Right kidney (tissue), 9 donors: ENCODE measurements at places on chromosomes 12 and 14.
A peak's percentile ranks its signal among the peaks of the same experiment; 100 is the strongest.

DNA sequence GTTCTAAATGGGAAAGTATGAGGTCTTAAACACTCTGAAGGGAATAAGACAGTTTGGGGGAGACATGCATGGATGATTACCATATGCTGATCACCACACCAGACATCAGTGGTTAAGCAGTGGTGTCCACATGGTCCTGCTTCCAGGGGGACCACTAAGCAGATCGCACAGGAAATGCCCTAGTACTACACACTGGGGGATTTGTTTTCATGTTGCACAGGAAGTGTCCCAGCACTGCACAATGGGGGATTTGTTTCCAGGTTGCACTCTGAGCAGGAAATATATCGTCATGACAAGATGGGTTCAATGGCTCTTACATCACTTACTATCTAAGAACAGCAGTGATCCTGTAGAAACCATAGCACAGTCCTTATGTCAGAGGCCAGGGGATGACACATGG is 245.5 kb downstream of the BCL11B start:
- DNase-seq = no peak

GRCh38 chr14:23916446-23916845 is 37.1 kb upstream of the DHRS4 start:
- DNase-seq = no peak

DNA sequence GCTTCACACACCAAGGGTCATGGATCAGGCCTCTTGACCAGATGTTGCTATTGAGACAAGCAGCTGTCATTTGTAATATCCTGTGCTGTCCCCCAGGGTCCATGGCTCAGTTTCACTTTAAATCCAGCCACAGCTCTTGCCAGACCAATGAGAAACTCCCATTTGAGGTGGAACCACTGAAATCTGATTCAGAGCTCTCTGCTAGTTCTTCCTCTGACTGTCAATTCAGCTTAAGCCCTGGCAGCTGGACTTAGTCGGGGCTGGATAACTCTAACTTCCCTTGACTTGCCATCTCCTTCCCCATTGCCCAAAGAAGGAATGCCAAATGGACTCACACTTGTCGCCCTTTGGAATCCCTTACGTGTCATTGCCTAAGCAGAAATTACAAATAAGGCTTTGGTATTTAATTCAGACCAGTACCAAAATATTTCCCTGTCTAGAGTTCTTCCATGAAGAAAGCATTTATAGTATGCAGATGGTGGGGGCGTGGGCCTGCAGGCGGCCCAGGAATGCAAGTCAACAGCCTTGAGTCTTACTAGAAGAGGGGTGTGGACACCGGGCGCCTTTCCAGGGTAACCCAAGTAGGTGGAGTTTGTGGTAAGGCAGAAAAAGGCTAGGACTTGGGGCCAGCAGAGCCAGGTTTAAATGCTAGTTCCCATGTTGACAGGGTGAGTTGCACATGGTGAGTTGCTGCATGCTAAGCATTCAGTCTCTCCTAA is 96.9 kb upstream of the TMPO start:
- peak; percentile 37 for DNase-seq

GRCh38 chr12:50387487-50387886 is 8.9 kb downstream of the FAM186A start:
- no peak for DNase-seq

DNA sequence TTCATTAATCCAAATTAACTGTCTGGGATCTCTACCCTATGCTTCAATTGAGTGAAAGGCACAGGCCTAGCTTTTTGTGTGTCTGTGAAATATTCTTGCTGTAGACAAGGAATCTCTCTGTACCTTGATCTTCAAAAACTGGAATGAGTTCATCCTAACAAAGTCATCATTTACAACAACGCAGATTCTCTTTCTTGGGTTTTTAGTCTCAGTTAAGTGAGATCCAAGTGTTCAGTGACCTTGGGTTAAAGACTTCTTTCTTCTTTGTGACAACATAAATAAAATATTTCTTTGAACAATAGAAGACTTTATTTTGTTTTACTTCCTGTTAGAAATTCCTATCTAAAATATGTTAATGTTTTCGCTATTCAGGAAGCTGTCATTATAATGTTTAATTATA is 192.2 kb upstream of the LMNTD1 start:
- no peak for DNase-seq

DNA sequence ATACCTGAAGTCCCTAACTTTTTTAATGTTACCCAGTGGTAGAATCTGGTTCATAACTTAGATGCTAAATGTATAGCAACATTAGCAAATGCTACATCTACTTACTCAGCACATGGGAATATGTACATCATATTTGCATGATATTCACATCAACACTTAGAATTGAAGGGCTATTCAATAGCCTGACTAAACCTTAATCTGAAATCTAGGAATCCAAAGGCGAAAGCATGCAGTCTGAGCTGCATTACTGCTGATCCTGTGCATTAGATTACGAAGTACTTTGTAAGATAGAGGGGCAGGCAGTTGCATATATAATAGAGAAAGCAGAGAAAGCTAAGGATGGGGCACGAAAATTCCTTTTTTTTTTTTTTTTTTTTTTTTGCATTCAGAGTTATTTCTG is 40.4 kb downstream of the SLC38A4 start:
- DNase-seq = no peak

DNA sequence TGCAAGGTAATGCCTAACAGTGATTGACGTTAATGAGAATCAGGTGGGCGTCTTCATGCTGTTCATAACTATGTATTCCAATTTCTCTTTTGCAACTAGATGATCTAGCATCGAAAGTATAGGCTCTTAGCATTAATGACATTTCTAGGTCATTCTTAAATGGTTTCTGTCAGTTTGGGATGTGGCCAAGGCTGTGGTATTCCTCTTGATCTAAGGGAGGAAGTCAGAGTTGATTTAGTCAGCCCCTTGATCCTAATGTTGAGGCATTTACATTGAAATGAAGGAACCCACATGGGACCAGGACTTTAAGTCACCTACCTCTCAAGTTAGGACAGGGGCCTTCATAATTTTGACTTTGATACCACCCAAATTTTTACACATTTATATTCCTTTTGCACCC is 448.1 kb downstream of the NPAS3 start:
- DNase-seq = no peak

DNA sequence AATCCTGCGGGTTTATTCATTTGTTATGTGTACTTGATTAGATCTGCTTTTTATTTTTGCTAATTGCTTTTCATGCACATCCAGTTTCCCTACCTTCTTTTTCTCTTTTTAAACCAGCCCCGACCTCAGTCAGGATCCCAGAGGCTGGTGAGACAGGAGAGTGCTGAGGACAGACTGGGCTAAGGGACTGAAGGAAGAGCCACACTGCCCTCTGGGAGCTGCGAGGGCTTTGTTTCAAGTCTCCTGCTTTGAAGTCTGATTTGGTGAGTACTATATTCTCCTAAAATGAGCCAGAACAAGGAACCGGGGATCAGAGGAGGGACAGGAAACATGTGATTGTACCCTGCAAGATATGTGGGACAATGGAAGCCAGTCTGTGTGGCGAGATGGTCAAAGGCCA is 23.9 kb downstream of the PRICKLE1 start:
- DNase-seq = no peak

DNA sequence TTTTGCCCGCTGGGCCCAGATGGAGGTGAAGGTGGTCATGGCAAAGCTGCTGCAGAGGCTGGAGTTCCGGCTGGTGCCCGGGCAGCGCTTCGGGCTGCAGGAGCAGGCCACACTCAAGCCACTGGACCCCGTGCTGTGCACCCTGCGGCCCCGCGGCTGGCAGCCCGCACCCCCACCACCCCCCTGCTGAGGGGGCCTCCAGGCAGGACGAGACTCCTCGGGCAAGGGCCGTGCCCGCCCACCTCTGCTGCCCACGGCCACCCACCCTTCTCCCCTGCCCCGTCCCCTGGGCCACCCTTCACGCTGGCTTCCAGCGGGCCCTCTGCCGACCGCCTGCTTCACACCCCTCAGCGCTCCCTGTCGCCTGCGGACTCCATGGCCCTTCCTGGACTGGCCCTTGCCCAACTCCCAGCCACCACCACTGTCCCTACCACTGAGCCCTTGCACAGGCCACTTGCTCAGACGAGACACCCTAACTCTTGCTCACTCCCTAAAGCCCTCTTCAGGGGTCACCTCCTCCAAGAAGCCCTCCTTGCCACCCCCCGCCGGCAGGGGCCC is 42.5 kb downstream of the CYP46A1 start:
- no peak for DNase-seq

GRCh38 chr12:108980831-108981618 is 39.8 kb downstream of the SVOP start:
- no peak for DNase-seq

GRCh38 chr12:5807090-5807414 is 138.0 kb downstream of the ANO2 start:
- no peak for DNase-seq

DNA sequence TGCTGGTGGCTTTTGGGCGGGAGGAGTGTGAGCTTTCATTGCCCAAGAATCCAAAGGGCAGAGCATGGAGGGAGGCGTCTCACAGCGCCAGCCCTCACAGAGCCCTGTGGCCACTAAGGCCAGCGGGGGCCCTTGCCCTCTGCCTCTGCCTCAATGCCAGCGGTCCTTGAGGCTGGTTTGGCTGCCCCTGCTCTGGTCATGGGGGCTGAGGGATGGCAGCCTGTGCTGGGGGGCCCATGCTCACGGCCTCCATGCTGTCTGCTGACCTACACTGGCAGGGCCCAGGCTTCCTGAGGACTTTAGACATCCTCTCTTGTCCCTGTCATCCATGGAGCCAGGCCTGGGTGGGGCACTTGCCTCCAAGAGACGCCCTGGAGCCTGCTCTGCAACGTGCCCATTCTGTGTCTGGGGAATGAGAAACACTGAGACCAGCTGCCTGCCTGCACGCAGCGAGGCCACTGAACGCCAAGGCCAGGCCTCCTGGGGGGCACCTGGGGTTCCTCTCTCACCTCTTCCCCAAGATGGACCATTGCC is 143.4 kb downstream of the KIF26A start:
- no peak for DNase-seq

DNA sequence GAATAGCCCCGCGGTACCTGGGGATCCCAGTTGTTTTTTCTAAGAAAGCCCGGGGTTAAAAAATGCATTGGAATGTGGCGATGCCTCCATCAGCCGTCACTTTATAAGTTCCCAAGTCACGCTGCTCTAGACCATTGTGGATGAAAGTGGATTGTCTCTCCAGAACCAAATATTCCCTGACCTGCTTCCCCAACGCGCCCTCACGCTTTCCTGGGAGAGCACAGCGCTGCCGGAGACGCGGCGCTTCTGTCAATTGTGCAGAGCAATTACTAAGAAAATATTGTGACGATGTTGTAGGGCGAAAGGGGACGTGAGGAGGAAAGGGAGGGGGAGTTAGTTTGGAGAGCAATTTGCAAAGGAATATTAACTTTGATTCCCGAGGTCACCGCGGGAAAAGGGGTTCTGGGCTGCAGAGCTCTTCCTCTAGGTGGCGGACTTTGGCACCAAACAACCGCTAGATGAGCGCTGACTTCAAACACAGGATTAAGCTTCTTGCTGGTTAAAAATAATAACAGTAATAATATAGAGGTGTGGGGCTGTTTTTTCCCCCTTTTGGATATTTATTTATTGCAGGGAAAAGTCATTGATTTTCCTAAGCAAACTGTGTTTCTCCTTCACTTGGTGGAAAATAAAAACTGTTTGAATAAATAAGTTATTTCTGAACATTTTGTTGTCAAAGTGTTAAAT is 9.6 kb upstream of the FOXG1 start:
- peak; percentile 59 for DNase-seq

- DNase-seq = peak; percentile 9
Observed at GRCh38 chr12:51817027-51817953, 31.2 kb downstream of the FIGNL2 start.

GRCh38 chr12:26121323-26122060 is 3.3 kb downstream of the BHLHE41 start:
- no peak for DNase-seq

GRCh38 chr12:75481013-75481705 is 604 bp downstream of the GLIPR1 start:
- no peak for DNase-seq

DNA sequence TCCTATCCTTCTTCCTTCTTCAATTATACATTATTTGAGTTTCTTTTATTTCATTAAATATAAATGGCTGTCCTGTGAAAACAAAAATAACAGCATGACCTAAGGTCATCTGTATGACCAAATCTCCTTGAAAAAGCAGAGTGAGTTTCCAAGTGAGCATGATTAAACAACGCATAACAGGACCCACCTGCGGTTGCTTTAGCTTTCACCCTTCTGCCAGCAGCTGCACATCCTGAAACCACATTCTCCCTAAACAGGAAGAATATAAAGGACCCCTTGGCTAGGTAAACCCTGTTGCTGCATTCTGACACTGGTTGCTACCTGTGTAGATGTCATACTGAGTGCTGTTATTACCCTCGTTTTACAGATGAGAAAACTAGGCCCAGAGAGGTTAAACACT is 42.8 kb upstream of the CPM start:
- DNase-seq = no peak

GRCh38 chr12:105841840-105842239 is 296.9 kb downstream of the NUAK1 start:
- peak; percentile 20 for DNase-seq

- no peak for DNase-seq
Observed at GRCh38 chr12:132447327-132447720, 42.6 kb upstream of the FBRSL1 start.

GRCh38 chr12:31122481-31122880 is 48.8 kb downstream of the DDX11 start:
- DNase-seq = no peak

GRCh38 chr12:84772281-84772680 is 140.3 kb downstream of the SLC6A15 start:
- DNase-seq = no peak

DNA sequence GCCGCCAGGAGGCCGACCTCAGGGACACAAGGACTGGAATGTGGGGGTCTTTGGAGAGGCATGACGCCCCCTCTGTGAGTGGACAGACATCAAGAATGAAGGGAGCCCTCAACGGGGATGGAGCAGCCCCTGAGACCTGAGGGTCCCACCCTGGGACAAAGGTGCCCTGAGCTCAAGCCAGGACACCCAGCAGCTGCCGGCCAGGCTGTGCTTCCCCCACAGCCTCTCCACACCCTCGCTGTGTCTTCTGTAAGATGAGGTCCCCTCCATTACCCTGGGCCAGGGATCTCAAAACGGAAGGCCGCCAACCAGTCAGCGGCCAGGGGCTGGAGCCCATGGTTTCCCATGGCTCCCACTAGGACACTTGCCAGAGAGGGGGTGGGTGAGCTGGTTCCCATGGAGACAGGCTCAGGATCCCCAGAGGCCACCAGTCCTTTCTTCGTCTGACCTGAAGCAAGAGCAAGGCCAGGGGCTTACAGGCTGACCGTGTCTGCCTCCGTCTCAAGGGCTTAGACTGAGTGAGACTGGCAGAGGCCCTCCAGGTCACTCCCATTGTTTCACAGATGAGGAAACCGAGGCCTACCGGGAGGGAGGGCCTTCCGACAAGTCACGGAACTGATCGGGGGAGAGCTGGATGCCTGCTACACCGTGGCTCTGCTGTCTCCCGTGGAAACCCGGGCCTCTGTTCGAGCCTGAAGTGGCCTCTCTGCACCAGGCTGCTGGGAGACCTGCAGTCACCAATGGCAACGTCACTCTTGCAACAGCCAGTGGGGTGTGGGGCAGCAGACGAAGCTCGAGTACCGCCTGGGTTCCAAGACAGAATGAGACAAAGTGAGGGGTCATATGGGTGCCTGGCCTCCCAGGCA is 91.7 kb upstream of the DIO3 start:
- no peak for DNase-seq
